Motor neuron (in vitro differentiated cells): ENCODE measurements at places on chromosomes 3 and 15. TPM values are rescaled to one million over a fixed set of nuclear protein-coding genes. Genes with fewer than 3 reads are reported as not detected.

OSBPL10 gene
- total RNA-seq = 1.9 and 2.5 TPM in 2 replicates

C3orf20 gene
- total RNA-seq = 0.35 TPM in 1 of 2 replicates, not detected in the other

TMEM40 gene
- not detected in 2 replicates for total RNA-seq

C3orf70 gene
- total RNA-seq = 5.4 and 7.1 TPM in 2 replicates

LRRIQ4 gene
- 0.44 and 0.47 TPM in 2 replicates for total RNA-seq

AP2M1 gene
- 207 and 218 TPM in 2 replicates for total RNA-seq

PLSCR5 gene
- total RNA-seq = not detected in 2 replicates

CLDN18 gene
- 0.16 and 0.56 TPM in 2 replicates for total RNA-seq

CYP8B1 gene
- total RNA-seq = 0.09 and 1.7 TPM in 2 replicates

UQCC5 gene
- 82.5 and 103 TPM in 2 replicates for total RNA-seq

ALDH1A3 gene
- total RNA-seq = 0.76 and 0.83 TPM in 2 replicates

RABL3 gene
- 11.0 and 12.5 TPM in 2 replicates for total RNA-seq

ACKR2 gene
- total RNA-seq = 0.25 and 0.38 TPM in 2 replicates

RLBP1 gene
- 0.35 TPM in 1 of 2 replicates, not detected in the other for total RNA-seq

ROBO2 gene
- total RNA-seq = 126 and 127 TPM in 2 replicates

DNASE1L3 gene
- 0.46 TPM in 1 of 2 replicates, not detected in the other for total RNA-seq

PLA2G4E gene
- 0.05 and 0.08 TPM in 2 replicates for total RNA-seq

CILP gene
- total RNA-seq = 0.16 and 0.19 TPM in 2 replicates

NMNAT3 gene
- 13.4 and 14.3 TPM in 2 replicates for total RNA-seq

KLHL40 gene
- 0.05 TPM in 1 of 2 replicates, not detected in the other for total RNA-seq

PRR20G gene
- not detected in 2 replicates for total RNA-seq

MTFMT gene
- total RNA-seq = 21.6 and 23.5 TPM in 2 replicates

DPP8 gene
- 36.4 and 41.1 TPM in 2 replicates for total RNA-seq

HTR3E gene
- total RNA-seq = 0.13 TPM in 1 of 2 replicates, not detected in the other

AMIGO3 gene
- total RNA-seq = 3.8 TPM in 2 replicates

CISH gene
- total RNA-seq = 1.3 and 1.9 TPM in 2 replicates

UCN2 gene
- 0.54 and 0.85 TPM in 2 replicates for total RNA-seq
